ENCODE measurements at places on chromosomes 2 and 18.

- DNase-seq = no peak
Measured at GRCh38 chr2:128038411-128038810, 10.6 kb upstream of the SAP130 start.

- DNase-seq = no peak
Measured at GRCh38 chr2:64784168-64785061, 130.7 kb upstream of the SERTAD2 start.

- DNase-seq = no peak
Measured at GRCh38 chr18:24710474-24710873, 250.0 kb downstream of the HRH4 start.

GRCh38 chr2:9419541-9419940 lies 3.8 kb downstream of the ITGB1BP1 start:
- DNase-seq = no peak

DNA sequence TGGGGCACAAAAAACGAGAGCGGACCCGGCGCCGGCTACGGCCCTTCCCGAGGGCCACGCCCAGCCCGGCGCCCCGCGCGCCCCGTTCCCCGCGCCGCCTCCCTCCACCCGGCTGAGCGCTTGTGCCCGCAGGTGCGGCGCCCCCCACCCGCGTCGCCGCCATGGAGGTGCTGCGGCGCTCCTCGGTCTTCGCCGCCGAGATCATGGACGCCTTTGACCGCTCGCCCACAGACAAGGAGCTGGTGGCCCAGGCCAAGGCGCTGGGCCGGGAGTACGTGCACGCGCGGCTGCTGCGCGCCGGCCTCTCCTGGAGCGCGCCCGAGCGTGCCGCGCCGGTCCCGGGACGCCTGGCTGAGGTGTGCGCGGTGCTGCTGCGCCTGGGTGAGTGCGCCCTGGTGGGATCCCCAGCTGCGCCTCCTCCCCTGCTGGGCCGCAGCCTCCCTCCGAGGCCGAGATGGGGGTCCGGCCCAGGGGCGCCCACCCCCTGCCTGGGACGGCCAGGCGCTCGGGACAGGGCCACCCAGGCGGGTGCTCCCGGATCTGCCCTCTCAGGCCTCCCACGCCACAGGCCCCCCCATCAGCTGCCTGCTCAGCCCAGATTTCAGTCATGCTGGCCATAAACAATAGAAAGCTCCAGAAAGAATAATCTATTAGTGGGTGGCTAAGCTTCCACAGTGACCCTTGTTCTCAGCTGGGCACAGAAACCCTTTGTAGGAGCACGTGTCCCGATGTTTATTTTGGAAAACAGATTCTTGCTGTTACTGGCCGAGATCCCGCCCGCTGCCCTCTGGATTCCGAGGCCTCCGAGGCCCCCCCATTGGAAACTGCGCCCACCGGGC lies 997 bp downstream of the BOK start:
- no peak for DNase-seq

- no peak for DNase-seq
Measured at GRCh38 chr18:35835833-35836232, 136.6 kb upstream of the RMP24 start.

GRCh38 chr18:38695559-38696280 lies 1130.1 kb upstream of the CELF4 start:
- DNase-seq = no peak

DNA sequence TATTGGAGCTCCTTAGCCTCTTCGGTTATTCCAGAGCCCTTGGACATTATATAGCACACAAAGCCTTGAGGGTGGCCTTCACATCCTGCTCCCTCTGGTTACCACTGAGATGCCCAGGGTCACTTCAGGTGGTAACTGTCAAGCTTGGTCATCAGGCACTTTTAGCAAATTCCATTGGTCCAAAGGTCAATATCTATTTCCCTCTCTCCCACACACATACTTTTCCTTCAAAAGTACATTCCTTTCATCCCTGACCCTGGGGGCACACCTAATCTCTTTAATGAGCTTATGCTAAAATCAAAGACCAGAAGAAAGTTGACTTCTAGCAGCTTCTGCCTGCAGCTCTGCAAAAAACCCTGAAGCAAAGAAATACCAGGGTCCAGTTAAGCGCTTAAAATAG lies 172.0 kb upstream of the NRP2 start:
- no peak for DNase-seq

DNA sequence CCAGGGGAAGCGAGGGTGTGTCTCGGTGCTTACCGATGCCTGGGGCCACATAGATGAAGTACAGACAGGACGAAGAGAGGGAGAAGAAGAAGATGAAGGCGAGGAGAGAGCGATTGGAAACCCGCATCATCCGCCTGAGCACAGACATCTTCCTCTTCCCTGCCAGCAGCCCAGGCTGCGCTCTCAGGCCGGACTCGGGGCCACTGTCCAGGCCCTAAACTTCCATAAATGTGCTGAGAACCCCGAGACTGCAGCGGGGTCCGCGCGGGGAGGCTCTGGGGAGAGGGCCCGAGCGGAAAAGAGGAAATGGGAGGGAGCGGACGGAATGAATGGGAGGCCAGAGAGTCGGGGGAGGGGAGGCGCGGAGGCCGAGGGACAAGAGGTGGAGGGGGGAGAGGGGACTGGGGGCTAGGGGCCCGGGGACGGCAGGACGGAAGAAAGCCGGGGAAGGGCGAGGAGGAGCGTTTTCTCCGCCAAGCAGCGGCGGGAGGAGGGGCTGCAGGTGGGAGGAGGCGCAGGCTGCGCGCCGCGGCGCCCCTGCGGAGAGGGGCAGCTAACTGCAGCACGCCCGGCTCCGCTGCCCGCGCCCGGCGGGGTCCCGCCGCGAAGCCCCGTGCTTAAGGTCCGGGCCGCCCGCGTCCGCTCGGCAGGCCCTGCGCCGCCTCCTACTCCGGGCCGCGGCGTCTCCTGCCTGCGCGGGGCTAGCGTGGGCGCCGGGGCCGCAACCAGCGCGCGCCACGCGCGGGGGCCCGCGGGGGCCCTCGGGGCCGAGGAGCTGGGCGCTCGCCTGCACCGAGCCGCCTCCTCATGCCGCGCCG lies at the start of gene B4GALT6:
B4GALT6 (minus strand) TSS at position 303 of the 818 bp plus-strand sequence; CDS start at position 148, 155 bp downstream.
- no peak for DNase-seq

DNA sequence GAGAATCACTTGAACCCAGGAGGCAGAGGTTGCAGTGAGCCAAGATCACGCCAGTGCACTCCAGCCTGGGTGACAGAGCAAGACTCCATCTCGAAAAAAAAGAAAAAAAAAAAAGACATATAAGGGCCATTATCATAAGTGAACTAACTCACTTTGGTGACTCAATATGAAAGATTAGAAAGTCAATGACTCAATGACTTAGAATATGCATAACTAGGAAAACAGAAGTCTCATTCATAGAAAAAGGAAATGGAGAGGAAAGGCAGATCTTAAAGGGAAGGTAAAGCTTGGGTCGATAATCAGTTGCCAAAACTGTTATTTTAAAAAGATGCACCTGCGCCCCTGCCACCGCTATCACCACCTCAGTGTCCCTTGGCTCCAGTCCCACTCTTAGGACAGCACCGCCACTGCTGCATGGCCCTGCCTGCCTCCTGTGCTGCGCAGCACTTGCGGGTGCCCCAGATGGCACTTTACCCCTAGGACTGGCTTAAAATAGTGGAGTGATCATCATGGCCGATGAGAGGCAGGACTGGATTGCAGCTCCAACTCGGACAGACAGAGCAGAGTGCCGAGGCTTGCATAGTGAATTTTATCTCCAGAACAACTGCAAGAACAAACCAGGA lies 54.7 kb downstream of the INO80D start:
- no peak for DNase-seq

DNA sequence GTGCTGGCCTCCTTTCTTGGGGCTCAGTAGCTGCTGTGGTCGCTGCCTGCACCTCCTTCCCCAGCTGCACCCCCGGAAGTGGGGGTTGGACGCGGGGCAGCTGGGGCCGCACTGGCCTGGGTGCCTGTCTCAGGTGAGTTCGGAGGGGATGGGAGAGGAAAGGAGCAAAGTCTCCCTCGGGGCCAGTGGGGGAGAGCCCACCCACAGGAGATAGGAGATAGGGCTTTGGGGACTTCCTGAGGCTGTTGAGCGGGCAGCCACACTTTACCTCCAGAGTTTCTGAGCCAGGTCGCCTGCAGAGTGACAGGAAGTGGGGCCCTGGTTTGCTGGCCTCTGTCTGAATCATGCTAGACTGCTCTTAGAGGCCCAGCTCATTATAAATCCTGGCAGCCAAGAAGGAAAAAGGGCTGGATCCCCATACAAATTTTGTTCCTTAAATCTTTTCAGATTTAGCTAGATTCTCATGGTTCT lies 8.1 kb downstream of the MBP start:
- no peak for DNase-seq

GRCh38 chr2:120169020-120169419 lies 54.2 kb downstream of the TMEM185B start:
- no peak for DNase-seq

DNA sequence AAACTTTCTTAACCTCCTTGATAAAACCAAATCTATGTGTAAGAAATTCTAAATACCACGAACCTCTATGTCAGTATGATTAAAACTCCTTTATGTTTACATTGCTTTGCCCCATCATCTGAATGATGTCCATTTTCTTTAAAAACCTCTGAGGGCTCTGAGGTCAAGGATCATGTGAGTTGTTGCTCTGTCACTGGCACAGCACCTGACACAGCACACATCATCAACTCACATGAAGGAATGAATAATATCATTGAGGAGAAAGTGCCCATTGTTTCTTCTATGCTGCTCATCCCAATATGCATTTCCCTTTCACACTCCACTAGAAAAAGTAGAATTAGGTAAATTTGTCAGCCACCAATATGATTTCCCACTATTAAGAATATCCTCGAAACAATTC lies 1178.7 kb upstream of the NRXN1 start:
- DNase-seq = no peak

- no peak for DNase-seq
Measured at GRCh38 chr18:53795061-53795460, 429.4 kb downstream of the MBD2 start.

DNA sequence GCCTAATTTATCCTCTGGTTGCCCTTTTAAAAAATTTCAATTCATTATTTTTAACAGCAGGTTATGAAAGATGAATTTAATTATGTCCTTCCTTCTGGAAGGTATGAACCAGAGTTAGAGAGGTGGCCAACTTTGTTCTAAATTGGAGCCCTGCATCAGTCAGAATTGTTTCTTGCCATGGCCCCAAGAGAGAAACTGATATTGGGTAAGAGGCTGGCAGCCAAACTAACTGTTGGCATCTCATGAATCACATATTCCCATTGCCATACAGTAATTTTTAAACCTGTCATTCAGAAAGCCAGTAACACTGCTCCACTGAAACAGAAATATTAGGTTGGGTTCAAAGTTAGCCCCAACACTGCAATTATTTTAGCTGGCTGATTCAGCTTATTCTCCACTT lies 67.4 kb downstream of the SMAD2 start:
- no peak for DNase-seq

- DNase-seq = no peak
Measured at GRCh38 chr2:104897515-104898184, 43.7 kb downstream of the POU3F3 start.

DNA sequence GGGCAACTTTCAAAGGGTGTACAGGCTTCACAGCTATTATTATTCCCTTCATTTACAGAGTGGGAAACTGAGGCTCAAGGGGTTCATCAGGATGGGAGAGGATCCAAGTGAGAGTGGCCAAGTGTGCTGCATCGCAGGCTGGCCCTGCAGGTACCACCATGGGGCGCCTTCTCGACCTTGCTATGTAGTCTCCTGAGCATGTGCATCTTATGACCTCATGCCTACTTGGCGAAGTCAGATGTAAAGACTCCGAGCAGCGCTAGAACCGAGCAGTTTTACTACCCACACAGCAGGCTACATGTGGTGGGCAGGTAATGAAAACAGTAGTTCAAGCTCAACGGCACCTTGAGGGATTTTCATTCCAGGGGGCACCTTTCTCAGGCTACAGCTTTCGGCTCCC lies 42.0 kb downstream of the TFCP2L1 start:
- no peak for DNase-seq

GRCh38 chr2:206083602-206084438 lies 2.2 kb downstream of the INO80D start:
- DNase-seq = no peak

GRCh38 chr2:163812926-163813520 lies 77.2 kb upstream of the FIGN start:
- DNase-seq = no peak

GRCh38 chr2:197092431-197092830 lies 165.9 kb upstream of the PGAP1 start:
- DNase-seq = no peak

DNA sequence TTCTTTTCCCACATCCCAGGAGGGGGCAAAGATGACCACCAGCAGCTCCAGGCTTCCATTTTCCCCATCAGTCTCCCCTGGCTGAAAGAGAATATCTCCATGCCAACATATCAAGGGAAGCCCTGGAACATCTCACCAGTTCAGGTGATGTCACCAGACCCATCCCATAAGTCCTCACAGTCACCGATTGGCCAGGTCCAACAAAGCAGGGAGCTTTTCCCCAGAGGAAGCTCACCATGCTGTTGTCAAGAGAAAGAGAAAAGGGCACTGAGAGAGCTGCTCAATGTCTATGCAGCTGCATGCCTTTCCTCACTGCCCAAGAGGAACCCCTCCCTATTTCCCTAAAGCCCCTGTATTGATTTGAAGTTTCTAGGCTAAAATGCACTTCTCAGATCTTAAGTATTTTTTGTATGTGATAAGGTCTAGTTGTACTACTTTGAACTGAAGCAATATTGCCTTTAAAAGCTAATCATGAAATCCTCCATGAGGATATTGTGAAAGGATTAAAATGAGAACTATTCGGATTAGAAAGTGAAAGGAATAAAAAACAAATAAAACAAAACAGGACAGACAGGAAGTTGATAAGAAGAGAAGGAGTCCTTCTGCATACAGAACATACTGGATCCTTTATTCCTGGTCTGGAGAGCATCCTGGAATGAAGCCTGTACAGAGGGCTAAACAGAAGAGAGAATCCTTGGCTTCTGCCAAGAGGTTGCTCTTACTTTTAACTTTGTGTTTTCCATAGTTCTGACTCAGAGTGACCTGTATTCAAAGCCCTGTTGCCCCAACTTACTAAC lies 45.2 kb upstream of the CTIF start:
- DNase-seq = no peak

- DNase-seq = no peak
Measured at GRCh38 chr18:54713386-54713785, 114.9 kb upstream of the RAB27B start.

DNA sequence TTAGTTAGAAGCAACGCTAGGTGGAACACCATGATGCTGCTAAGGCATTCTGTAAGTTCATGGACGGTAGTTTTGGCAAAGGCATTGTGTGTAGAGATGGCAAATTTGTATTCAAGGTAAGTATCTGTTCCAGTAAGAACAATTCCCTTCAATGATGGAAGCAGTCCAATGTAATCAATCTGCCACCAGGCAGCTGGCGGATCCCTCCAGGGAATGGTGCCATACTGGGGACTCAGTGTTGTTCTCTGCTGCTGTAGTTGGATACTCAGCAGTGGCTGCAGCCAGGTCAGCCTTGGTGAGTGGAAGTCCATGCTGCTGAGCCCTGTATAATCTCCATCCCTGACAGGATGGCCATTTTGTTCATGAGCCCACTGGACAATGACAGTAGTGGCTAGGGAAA lies 62.8 kb downstream of the ARL6IP6 start:
- no peak for DNase-seq

- no peak for DNase-seq
Measured at GRCh38 chr2:11705063-11705462, 35.1 kb upstream of the NTSR2 start.

Data from stimulated activated CD8-positive, alpha-beta memory T cell treated with anti-CD3 and anti-CD28 coated beads, Interleukin-4, amount 100 ng/mL, for 4 hours (primary cell).